ENCODE measurements at places on chromosomes 6 and 20.
A peak's percentile ranks its signal among the peaks of the same experiment; 100 is the strongest.

- DNase-seq: no peak
Observed at GRCh38 chr20:42567409-42567808, 622.3 kb downstream of the PTPRT start.

GRCh38 chr6:6225885-6226529 is 94.5 kb downstream of the F13A1 start:
- no peak for DNase-seq

GRCh38 chr20:35121186-35121585 is 25.9 kb downstream of the EDEM2 start:
- DNase-seq: no peak

- no peak for DNase-seq
Observed at GRCh38 chr6:21665392-21666200, 72.0 kb downstream of the SOX4 start.

- peak; percentile 76 for DNase-seq
Observed at GRCh38 chr6:36657942-36658544, 20.5 kb upstream of the CDKN1A start.

GRCh38 chr20:33076662-33077372 is 2.6 kb upstream of the BPIFB4 start:
- DNase-seq: no peak

DNA sequence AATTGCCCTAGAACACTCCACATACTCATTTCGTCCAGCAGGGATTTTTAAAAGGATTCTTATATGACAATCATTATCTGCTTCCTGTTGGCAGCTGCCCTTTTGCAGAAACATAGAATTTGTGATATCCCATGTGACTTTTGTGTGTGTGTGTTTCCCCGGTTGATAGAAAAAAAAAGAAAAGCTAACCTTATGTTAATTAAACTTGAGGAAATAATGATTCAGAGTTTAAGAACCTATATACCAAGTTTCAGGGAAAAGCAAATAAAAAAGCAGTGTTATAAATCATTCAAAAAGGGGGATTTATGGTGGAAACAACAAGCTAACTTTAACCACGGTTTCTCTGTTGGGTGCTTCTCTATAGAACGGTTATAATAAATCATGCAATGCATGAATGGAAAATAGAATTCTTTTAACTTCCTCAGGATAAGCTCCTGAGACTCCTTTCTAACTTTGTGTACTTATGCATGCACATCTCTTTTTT is 826.9 kb upstream of the EYS start:
- DNase-seq: no peak

GRCh38 chr6:38762848-38763247 is 47.7 kb downstream of the DNAH8 start:
- no peak for DNase-seq

GRCh38 chr6:40999569-40999968 is 39.5 kb downstream of the UNC5CL start:
- DNase-seq: peak; percentile 15

DNA sequence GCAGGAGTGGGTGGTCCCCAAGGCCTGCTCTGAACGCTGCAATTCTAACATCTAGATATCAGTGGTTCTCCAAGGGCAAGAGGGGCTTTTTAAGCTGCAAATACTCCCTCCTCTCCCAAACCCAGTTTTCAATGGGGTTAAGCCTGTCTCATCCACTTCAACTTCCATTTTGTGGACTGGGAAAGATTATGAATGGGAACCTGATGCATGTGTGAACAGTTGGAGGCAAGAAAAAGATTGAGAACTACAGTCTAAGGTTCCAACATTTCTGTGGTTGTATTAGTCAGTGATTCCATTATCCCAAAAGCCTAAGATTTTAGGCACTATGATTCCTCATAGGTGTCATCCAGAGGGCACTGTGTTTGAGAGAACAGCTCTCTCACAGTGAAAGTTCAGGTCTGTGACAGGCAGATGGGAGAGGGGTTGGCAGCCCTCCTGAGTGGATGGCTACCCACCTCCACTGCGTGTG is 53.7 kb downstream of the HNF4A start:
- DNase-seq: peak; percentile 60

GRCh38 chr6:43972913-43973300 is 154.3 kb downstream of the MRPL14 start:
- peak; percentile 90 for DNase-seq

DNA sequence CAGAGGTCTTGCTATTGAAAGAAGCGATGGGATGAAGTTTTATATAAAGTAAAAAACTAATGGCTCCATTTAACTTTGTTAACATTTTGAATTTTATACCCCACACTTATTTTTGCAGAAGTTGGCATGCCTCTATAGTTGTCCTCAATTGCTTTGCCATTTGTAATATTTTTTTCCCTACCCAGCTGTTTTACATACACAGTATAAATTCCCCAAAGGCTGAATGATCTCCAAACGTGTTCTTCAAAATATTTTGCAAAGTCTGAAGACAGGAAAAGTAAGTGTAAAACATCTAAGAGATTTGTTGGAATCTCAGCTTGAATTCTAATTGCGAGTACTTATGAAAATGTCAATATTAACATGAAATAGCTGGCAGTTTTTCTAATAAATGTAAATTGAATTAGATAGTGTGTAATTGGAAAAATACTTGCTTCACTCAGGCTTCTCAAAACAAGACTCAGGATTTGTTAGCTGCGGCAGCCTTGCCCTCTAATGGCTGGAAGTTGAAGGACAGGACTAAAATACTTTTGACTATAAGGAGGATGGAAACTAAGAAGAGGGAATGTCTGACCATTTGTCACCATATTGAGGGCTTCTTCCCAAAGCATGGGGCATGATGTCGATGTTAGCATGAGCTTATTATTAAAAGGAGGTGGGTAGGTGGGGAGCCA is 226.8 kb downstream of the UST start:
- DNase-seq: peak; percentile 69

DNA sequence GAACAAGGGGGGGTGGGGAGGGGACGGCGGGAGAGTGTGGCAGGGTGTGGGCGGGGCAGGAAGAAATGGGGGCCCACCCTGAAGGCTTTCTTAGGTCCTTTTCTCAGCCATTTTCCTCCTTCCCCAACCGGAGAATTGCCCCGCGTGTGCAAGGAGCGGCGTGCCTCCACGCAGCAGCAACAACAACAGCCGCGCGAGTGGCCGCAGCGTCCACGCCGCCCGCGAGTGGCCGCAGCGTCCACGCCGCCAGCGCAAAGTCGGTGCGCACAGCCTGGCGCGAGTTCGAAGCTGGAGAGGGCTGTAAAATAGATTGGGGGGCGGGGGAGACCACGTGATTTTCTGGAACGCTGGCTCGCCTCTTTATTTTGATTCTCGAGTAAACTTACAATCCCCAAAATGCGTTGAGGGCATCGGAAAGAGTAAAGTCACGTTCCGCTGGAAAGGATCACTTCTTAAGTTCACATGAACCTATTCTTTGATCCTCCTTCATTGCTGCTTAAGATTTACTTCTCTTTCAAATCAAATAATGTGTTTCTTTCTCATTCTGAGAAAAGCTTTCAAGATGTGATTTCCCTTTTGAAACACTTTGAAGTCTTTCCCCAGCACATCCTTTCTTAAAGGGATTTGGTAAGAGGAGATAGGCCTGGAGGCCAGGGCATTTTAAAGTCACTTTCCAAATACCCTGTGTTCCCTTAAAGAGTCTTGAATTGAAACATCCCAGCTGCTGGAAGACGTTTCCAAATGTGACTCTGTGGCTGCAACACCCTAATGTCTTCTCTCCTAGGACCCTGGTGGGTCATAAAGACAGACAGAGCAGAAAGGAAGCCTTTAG is 66.7 kb upstream of the ZNF217 start:
- DNase-seq: no peak

GRCh38 chr6:139028215-139028657 is 309 bp upstream of the ABRACL start:
- DNase-seq: no peak

GRCh38 chr6:52975580-52975979 is 19.5 kb downstream of the GSTA4 start:
- peak; percentile 32 for DNase-seq

- DNase-seq: peak; percentile 39
Observed at GRCh38 chr20:34628026-34628425, 48.9 kb downstream of the PIGU start.
